IMR-90 (cell line): ENCODE measurements at places on chromosomes 1 and 21.
A peak's percentile ranks its signal among the peaks of the same experiment; 100 is the strongest.

- DNase-seq = no peak
Measured at GRCh38 chr1:39836595-39837110, 46.7 kb downstream of the TRIT1 start.

GRCh38 chr21:43208561-43209332 lies 39.9 kb downstream of the CRYAA start:
- DNase-seq = no peak

DNA sequence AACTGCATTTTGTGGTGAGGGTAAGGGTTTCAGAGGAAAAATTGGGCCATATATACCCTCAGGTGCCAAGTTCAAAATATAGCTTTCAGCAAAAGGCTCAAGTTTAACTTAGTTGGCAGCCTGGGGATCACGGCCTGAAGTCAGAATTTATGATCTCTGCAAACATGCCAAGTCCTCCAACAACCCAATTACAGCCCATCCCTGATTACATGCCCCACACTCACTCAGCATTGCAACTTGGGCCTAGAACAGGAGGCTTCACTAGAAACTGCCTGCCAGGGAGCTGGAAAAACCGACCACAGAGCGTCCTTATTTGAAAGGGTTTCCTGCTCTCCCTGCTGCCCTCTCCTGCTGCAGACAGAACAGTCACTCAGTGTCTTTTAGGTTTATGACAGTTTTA lies 12.4 kb downstream of the FYB2 start:
- no peak for DNase-seq

DNA sequence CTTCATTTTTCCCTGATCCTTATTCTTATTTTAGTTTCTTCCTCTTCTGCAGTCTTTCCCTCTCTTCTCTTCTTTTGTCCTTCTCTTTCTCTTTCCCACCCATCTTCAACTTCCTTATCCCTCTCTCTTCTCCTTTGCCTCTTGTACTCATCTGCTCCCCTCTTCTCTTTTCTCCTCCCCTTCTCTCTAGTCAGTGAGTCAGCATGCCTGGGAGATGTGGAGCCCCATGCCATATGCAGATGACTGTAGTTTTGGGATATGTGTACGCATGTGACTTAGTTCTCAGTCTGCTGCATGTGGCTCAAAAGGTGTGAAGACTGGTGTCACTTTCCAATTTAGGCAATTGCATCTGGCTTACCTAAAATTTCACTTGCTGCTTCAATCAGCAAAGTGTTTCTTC lies 10.4 kb downstream of the DNAJC6 start:
- DNase-seq = no peak

- DNase-seq = peak; percentile 22
Measured at GRCh38 chr1:20250340-20250989, 40.2 kb upstream of the VWA5B1 start.

GRCh38 chr1:94633051-94633450 lies 91.5 kb upstream of the F3 start:
- peak; percentile 86 for DNase-seq

DNA sequence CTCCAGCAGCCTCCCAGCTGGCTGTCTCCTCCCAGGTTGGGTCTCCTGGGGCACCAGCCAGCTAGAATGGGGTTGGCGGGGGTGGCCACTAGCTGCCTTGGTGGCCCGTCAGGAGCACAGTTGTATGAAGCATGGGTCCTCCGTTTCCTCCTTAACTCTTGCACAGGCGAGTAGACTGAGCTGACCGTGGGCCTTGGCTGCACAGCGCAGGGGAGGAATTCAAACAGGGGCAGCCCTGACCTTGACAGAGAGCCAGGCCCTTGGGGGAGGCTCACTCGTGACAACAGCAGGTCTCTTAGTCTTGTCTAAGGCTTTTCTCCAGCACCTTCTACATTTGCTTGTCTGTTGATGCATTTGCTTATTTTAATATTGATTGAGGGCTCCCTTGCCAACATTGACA lies 114.1 kb downstream of the PRDM2 start:
- DNase-seq = no peak

GRCh38 chr1:200337831-200338230 lies 72.0 kb downstream of the ZNF281 start:
- no peak for DNase-seq

DNA sequence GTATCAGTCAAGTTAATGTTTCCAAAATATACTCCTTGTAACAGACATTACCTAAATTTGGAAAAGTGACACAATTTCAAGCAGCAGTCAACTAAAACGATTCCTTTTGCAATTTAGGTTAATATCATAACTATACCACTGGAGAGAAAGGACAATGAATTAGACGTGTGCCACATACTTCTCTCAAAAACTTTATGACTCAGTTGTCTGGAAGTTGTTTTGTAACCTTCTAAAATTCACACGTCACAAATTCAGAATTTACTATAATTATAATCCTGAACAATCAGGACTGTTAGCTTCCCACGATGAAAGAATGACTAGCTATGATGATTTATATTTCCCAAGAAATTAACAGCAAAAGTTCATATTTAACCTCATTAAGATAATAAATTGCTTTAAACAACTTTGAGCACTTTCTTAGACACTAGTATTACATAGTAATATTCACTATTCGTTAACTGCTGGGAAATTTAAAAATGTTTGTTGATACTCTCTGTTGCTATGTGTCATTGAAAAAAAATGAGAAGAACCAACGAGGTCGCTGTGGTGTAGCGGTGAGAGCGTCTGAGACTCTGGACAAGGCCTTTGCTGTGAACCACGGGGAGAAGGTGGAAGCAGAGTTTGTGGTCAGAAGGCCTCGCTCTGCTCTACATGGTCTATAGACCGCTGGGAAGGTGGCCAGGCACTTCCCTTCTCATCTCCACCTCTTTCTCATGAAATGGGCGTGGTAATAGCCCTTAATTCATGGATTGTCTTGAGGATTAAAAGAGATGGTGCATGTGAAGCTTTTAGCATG lies 27.9 kb upstream of the BATF3 start:
- peak; percentile 54 for DNase-seq

GRCh38 chr1:246152986-246153431 lies 354.1 kb downstream of the SMYD3 start:
- DNase-seq = no peak

GRCh38 chr1:96207936-96208335 lies 513.6 kb upstream of the PTBP2 start:
- no peak for DNase-seq
